Breast epithelium (tissue), 4 donors: ENCODE measurements at places on chromosomes 6 and 20. TPM values are rescaled to one million over a fixed set of nuclear protein-coding genes. Genes with fewer than 3 reads are reported as not detected.

TMEM74B gene
- 0.73 TPM for total RNA-seq

MRAP2 gene
- total RNA-seq: 9.4 TPM

FGD2 gene
- 11.5 TPM for total RNA-seq

IMPG1 gene
- not detected for total RNA-seq

EDN1 gene
- 11.5 TPM for total RNA-seq

TSPO2 gene
- total RNA-seq: not detected

CRISP3 gene
- 0.73 TPM for total RNA-seq

LY6G6C gene
- not detected for total RNA-seq

NELFE gene
- 92.7 TPM for total RNA-seq

ARHGAP18 gene
- total RNA-seq: 14.7 TPM

TEAD3 gene
- total RNA-seq: 5.6 TPM

KCNB1 gene
- 3.9 TPM for total RNA-seq

CGA gene
- not detected for total RNA-seq

KIF25 gene
- total RNA-seq: not detected

AVP gene
- total RNA-seq: not detected

SLC35D3 gene
- not detected for total RNA-seq

SRSF12 gene
- 0.98 TPM for total RNA-seq

GPR31 gene
- total RNA-seq: not detected

ZSCAN16 gene
- 9.7 TPM for total RNA-seq

EFCAB8 gene
- 0.32 TPM for total RNA-seq

- no peak for DNase-seq
Measured at GRCh38 chr6:156389296-156389695, 387.9 kb upstream of the ARID1B start.

- no peak for DNase-seq
Measured at GRCh38 chr6:56220078-56220477, 27.3 kb downstream of the COL21A1 start.

- no peak for DNase-seq
Measured at GRCh38 chr6:11311970-11312369, 79.5 kb upstream of the NEDD9 start.

DNA sequence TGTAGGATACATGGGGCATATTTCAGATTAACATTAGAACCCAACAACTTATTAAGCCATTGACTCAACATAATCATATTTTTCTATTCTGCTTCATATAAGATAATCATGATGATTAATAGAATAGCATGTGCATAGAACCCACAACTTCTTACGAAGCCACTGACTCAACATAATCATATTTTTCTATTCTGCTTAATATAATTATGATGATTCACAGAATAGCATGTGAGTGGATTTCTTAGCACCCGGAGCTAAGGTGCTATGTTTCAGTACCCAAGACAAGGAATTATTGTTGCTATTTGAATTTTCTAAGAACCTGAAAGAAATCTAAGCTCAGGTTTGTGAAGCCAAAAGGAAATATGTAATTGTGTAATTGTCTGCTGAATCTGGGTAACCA is 96.8 kb downstream of the TENT5A start:
- DNase-seq: no peak

- DNase-seq: no peak
Measured at GRCh38 chr6:23584134-23584763, 541.8 kb upstream of the NRSN1 start.

DNA sequence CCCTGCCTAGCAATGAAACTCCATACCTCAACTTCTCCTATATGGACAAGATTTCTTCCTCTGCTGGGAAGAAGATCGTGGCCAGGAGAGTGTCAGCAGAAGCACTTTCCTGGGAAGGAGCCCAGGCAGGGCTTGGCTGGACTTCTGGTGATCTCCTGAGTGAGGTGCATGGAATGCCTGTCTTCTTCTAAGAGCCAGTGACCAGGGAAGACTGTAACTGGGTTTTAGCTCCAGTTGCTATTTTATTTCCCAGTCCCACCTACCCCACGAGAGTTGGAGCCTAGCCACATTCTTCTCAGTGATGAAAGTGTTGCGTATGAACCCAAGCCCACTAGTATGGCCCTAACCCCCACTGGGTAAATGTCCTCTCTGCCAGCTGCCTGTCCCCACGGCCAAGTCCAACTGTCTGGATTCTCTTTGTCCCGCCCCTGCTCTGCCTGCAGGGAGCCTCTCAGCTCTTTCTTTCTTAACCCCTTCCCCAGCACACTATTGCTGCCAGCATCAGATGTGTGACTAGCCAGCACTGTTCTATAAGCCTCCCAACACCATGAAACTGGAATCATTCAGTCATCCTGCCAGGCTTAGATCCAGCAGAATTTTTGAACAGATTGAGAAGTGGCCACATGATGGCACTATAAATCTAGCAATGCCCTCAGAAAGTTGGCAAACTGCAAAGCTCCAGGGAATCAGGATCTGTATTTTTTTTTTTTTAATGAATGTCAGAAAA is 69.8 kb upstream of the FAM184A start:
- DNase-seq: no peak

- no peak for DNase-seq
Measured at GRCh38 chr20:59146780-59147565, 16.6 kb upstream of the ZNF831 start.

DNA sequence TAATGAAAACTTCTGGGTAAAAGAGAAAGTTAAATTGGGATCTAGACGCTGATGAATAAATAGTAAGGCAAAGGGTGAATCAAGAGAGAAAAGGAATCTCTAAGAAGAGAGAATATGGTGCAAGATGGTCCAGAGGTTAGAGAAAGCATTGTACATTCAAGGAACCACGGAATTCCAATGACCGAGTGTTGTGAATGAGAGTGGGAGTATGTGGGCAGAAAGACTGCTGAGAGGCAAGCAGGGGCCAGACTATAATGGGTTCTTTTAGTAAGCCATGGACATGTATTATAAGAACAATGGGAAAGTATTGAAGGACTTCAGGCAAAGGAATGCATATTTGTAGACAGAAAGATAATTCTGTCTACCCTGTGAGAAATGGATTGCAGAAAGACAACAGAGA is 45.2 kb downstream of the SPTLC3 start:
- DNase-seq: no peak

GRCh38 chr20:58128635-58129625 is 99.5 kb downstream of the ANKRD60 start:
- no peak for DNase-seq

DNA sequence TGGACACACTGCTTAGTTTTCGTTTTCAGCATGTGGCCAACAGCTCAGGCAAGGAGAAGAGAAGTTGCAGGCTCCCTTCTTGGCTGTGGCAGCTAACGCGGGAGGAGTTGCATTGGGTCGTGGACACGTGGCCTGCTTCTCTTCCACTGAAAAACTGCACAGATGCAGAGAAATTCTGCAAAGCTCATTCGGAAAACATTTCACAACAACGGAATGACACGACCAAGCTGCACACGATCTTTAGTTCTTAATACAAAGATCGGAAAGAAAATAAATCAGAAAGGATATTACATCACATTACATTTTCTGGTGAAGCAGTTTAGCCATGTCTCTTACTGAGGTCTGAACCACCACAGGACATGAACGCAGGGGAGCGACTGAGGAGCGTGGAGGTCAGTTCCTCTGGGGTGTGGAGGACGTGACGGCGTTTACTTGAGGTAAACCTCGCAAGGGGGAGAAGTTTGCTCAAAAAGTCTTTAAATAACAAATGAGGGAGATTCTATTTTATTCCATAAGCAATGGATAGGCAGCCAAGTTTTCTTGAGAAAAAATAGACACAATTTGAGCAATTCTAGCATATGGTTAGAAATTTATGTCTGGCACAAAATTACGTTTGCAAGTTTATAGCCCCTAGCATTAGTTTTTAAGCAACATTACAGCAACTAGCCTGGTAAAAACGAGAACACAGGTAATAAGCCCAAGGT is 178.3 kb downstream of the THBS2 start:
- peak; percentile 38 for DNase-seq

DNA sequence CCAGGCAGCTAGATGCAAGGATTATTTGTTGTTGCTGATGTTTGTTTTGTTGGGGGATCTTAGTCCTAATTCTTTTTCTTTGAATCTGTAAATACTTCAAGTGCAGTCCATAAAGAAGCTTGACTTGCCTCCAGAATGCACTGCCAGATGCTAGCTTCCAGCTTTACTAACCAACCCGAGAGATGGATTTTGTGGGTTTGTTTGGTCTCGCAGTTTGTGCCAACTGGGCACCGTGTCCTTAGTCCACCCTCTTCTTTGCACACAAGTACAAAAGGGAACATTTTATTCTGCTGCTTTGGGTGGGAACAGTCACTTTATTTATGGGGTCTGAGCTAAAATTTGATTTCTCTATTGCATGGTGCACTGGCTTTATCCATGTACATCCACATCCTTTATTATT is 212.0 kb downstream of the PLCB1 start:
- DNase-seq: no peak

DNA sequence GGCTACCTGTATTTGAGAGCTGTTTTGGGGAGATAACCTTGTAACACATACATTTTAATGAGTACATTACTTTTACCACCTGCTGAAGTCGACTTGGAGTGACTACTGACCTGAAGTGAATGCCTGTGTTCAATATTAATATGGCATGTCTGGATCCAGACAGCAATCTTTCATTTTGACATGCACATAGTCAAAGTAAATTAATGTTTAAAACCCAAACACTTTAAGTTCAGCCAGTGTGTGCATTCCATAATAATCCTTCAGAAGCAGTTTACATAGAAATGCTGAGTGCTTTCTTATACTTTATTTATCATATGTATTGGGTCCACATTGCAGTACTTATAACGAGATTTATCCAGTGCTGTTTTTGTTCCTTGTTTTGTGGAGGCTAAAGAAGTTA is 38.0 kb downstream of the CDKAL1 start:
- DNase-seq: no peak

GRCh38 chr20:62331347-62331746 is 28.6 kb downstream of the ADRM1 start:
- no peak for DNase-seq

- no peak for DNase-seq
Measured at GRCh38 chr6:107689190-107689589, 134.9 kb downstream of the SCML4 start.

DNA sequence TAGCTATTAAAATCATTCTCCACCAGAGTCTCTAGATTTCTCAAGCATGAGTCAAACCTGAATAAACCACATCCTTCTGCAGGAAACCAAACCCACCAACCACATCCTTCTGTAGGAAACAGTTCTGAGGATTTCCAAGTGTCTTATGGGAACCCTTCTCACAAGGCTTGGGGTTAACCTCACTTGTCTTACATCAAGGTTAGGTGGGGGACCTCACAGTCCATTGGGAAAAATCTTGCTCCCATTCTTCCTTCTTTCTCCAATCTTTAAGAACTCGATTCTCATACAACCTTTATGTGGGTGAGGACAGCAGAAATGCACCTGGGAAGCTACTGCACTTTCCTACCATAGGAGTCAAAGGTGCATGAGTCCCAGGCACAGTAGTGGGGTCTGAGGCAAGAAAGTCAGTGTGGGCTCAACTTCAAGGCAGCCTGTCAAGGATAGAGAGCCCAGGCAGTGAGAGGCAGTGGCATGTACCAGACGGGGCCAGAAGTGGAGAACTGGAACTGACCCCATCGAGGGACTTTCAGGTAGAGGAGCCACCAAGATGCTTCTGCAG is 114.5 kb downstream of the SLC22A3 start:
- DNase-seq: no peak

DNA sequence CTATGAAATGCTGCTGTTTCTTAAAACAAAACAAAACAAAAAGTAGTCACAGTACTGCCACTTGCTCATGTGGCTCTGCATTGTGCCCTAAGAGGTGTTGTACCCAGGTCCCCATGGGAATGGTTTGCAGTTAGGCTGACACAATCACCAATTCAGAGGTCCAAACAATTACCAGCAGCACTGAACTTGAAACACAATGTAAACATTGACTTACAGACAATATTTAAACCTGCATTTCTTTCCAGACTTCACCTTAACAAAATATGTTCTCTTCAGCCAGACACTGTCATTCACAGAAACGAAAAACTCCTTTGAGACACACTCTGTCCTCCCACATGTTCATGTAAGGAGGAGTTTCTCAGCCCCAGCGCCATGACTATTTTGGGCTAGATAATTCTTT is 206.8 kb upstream of the ARG1 start:
- no peak for DNase-seq

DNA sequence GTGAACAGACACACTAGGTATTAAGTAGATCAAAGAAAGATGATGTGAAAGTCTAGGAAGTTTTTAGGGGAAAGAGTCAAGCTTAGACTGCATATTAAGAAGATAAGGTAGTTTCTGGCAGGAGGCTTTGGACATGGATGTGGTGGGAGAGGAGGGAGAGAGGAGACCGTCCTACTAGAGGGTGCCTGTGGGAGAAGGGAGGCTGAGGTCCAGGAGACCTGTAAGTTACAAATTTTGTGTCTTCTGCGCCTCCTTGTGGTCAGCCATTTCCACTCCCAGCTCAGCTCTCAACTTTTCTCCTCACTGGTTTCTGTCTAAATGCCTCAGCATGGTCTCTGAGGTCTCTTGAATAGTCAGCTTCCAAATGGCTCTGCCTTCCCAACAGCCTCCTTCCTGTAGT is 193.5 kb downstream of the UNC5CL start:
- no peak for DNase-seq

- DNase-seq: no peak
Measured at GRCh38 chr6:147711476-147711875, 203.0 kb downstream of the SAMD5 start.

- no peak for DNase-seq
Measured at GRCh38 chr6:170221753-170222400, 69.0 kb downstream of the DLL1 start.

GRCh38 chr6:106141441-106142237 is 55.5 kb downstream of the PRDM1 start:
- DNase-seq: no peak

GRCh38 chr6:69784595-69785377 is 12.0 kb downstream of the LMBRD1 start:
- DNase-seq: no peak

GRCh38 chr6:81761197-81761596 is 8.7 kb upstream of the TENT5A start:
- DNase-seq: no peak

GRCh38 chr6:37861452-37861851 is 41.9 kb downstream of the ZFAND3 start:
- no peak for DNase-seq

- no peak for DNase-seq
Measured at GRCh38 chr6:134896910-134897309, 53.0 kb downstream of the ALDH8A1 start.

DNA sequence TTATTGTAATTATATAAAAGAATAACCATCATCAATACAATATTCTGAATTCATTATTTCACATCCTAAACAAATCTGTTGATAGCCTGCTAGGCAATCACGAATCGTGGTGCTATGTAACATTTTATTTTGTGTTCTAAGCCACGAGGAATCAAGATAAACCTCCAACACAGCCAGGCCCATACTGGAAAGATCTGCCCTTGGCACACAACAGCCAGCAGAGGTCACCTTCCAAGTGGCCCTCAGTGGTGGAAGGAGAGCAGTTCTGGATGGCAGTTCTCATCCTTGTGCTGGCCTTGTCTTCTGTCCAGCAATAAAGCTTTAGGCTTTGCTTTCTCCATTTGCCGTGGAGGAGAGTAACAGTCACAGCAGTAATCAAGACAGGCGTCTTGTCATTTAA is 13.2 kb downstream of the ZNF831 start:
- DNase-seq: no peak
